T-helper 1 cell (primary cell): ENCODE measurements at places on chromosomes 7 and 10.

DNA sequence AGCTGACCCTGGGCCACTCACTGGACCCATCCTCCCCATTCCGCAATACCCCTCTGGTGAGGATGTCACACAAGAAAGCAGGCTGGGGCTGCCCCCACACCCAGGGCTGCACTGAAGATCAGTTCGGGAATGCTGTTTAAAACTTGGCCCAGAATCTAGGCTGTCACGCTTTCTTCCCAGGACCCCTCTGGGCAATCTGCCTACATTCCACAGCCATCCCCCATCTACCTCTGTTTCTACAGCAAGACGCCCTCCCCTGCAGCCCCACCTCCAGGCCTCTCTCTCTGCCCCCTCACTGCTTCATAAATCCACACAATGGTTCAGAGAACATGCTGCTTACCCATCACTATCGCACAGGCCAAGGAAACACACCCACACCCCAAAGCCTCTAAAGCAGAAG lies 36.1 kb downstream of the XPNPEP1 start:
- no peak for DNase-seq

GRCh38 chr7:16685535-16685934 lies 39.6 kb downstream of the BZW2 start:
- DNase-seq: no peak

DNA sequence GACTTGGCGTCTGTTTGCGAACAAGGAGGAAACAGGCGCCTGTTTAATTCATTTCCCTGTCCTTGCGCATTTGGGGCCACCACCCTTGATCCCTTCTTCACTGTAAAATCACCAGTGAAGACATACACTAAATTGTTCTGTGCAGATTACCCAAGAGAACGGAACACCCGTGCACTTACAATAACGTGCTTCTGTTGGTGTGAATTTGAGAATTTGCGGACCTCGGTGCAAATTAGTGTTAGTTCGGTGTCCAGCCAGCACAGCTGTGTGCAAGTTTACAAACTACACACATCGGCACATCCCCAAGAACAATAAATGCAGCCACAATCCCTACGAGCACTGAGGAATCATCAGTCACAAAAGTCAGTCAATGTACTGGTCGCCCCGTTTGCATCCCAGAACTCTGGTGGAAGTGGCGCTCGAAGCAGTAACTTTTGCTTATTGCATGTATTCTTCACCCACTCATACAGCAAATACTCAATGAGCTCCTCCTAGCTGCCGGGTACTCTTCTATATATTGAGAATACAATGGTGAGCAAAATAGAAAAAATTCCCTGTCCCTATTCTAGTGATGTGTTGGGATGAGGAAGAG lies 786 bp upstream of the CNOT4 start:
- no peak for DNase-seq

DNA sequence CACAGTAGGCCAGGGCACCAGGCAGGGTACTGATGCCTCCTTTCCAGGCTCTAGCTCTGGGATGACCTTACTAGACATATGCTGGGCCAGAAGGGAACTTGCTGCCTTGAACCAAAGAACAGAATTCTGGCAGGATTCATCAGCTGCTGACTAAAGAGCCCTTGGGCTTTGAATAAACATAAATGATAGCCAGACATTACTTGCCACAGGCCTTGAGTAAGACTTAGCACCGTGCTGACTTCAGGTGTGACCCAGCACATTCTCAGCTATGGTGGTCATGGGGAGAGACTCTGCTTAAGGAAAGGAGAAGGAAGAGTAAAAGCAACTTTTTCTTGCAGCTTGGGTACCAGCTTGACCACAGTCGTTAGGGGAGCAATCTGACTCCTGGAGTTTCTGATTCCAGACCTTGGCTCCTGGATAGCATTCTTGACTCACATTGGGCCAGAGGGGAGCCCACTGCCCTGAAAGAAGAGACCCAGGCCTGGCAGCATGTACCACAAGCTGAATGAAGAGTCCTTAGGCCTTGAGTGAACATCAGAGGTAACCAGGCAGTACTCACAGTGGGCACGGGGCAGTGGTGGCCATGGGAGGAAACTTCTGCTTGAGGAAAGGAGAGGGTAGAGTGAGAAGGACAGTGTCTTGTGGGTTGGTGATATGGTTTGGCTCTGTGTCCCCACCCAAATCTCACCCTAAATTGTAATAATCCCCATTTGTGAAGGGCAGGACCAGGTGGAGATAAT lies 926.1 kb upstream of the SORCS1 start:
- no peak for DNase-seq

DNA sequence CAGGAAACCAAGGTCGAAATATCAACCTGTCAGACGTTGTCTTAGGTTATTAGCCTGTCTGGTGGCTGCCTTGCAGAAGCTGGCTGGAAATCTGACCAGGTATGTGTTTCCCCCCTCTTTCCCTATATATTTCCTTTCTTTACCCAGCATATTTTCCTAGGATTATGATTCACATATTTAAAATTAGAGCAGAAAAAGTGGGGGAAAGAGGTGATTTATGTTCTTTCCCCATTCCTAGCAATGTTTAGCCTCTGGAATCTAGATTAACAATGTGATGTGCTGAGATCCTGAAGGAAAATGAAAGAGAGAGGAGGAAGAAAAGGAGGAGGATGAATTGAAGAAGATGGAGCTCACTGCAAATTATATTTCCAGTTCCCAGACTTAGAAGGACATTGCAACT lies 421.4 kb upstream of the AUTS2 start:
- no peak for DNase-seq

DNA sequence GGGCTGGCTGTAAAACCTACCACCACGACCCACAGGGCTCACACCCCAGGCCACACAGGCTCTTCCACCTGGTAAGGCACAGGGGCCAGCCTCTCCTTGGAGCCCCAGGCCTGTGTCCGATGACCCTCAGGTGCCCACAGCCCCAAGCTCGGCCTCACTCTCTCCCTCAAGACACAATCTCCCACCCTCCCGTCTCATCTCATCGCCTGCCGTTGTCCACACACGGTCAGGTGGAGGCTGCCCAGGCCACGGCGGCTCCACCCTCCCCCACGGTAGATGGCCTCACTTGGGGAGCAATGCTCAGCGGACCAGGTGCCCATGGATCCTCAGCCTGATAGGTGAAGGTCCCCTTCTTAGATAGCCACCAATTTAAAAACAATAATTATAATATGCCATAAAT lies 8.7 kb upstream of the UTF1 start:
- DNase-seq: no peak

GRCh38 chr7:7720193-7720592 lies 1.8 kb upstream of the RPA3 start:
- no peak for DNase-seq

DNA sequence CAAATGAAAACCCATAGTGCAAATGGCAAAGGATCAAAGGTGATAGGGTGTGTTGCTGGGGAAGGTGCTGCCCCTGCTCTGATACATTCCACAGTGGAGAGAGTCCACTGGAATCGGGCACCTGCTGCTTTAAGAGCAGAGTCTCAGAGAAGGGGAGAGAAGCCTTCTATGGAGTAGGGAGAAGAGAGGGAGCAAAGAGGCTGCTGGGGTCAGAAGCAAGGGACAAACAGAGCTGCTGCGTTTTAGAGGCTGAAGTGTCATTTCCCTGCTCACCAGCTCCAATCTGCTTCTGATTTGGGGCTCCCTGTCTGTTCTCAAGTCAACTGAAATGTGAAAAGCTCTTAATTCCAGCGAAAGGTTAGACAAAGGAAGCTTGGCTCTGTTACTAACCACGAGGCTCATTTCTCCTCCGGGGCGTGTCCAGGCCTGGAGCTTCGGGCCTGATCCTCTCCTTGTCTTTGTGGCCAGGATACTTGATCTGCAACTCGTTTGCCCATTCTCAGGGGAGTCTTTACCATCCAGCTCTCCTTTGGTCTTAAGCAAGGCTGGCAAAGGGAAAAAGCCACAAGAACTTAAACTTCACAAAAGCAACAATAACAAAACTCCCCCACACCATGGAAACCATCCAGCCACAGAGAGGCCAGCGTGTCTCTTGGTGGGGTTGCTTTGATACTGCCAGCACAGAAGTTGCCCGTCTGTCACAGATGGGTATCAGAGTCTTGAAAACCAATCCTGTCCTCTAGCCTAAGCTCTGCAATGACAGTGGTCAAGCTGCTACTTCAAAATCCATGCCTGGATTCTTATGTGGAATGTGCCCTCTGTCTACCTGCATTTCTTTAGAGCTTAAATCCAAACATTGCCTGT lies 692.6 kb downstream of the SUGCT start:
- DNase-seq: no peak

DNA sequence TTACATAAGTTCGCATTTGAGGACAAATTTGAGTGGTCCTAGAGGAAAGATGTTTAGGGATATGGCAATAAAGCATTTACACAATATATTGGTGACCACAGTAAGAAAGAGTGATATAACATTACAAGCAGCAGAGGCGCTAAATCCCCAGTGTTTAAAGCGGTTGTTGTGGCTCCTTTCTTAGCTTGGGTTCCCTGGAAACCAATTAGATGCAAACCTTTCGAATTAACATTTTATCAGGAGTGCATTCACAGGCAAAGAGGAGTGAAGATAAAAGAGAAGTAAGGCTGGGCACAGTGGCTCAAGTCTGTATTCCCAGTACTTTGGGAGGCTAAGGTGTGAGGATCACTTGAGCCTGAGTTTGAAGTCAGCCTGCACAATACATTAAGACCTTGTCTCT lies 331.1 kb downstream of the BICC1 start:
- DNase-seq: no peak

DNA sequence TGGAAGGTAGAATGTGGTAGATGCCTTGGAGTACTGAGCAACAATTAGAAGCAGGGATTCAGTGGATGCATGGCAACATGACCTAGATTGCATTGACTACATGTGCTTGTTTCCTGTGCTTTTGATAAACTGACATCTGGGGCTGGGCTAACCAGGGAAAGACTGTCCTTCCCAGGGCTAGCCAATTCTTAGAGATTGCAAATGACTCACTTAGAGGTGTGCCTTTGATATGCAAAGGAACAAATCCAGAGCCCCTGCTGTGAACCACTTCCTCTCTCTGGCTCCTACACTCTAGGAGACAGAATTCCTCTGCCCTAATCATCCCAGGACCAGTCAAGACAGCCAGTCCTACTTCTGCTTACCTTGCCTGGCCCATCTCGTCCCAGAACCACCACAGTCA lies 651.5 kb downstream of the LRMDA start:
- no peak for DNase-seq

DNA sequence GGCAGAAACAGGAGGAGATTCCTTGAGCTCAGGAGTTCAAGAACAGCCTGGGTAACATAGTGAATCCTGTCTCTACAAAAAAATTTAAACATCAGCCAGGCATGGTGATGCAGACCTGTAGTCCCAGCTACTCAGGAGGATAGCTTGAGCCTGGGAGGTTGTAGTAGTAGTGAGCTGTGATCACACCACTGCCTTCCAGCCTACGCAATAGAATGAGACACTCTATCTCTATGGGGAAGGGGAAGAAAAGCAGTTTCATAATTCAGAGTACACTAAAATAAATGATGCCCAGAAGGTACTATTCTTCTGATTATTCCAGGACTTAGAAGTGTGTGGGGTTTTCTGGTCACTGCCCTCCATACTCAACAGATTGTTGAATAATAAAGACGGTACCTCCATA lies 177.3 kb downstream of the KMT2E start:
- DNase-seq: no peak

DNA sequence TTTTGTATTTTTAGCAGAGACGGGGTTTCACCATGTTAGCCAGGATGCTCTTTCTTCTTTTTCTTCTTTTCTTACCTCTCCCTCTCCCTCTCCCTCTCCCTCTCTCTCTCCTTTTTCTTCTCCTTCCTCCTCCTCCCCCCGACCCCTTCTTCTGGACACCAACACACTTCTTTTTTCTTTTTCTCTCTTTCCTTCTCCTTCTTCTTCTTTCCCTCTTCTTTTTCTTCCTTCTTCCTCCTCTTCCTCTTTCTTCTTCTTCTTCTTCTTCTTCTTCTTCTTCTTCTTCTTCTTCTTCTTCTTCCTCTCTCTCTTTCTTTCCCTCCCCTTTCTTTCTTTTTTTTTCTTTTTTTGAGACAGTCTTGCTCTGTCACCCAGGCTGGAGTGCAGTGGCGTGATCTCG lies 14.0 kb downstream of the MMD2 start:
- DNase-seq: no peak

- no peak for DNase-seq
These were observed 5.0 kb downstream of the AKR1B10 start for GRCh38 chr7:134532180-134532953.

DNA sequence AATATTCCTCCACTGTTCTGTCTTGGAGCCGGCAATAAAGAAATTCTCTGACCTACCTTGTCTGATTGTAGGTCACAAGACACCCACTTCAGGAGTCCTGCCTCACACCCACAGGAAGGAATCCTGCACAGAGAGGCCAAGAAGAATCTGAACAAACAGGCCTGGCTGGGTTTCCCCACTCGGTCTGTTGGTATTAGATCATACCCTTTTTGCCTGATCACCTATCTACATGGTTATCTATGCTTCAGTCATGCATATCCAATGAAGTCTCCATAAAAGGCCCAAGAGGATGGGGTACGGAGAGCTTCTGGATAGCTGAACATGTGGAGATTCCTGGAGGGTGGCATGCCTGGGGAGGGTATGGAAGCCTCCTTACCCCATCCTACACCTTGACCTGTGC lies 12.3 kb downstream of the OGDH start:
- no peak for DNase-seq

DNA sequence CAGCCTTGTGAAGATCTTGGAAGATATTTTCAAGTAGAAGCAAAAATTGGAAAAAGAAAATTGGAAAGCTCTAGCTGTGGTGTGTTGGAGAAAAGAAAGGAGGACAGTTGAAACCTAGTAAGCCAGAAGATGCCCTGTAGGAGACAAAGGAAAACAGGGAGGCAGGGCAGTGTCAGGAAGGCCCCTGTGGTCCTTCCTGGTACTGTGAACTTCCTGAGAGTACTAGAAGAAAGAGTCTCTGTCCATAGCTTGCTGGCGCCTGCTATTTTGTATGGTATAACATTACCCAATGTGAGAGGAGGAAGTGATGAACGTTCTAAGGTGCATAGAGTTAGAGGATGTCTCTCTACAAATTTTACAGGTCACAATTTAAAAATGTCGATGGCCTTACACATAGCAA lies 183.1 kb downstream of the CTTNBP2 start:
- DNase-seq: no peak

DNA sequence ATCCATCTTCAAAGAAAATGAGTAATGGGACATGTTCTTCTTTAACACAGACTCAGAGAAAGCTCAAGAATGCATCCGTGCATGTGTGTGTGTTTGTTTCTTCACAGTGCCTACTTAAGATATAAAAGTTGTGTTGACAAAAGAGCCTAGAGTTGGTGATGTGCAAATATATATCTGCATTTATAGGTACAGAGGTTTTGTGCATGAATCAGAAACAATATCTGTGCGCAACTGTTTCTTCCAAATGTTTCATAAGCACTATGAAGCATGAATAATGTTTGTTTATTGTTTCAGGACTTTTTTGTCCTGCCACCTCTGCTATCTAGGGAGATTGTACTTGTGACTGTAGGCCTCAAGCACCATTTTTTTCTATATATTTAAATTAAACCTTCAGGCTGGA lies 229.7 kb downstream of the CSTF2T start:
- DNase-seq: no peak

DNA sequence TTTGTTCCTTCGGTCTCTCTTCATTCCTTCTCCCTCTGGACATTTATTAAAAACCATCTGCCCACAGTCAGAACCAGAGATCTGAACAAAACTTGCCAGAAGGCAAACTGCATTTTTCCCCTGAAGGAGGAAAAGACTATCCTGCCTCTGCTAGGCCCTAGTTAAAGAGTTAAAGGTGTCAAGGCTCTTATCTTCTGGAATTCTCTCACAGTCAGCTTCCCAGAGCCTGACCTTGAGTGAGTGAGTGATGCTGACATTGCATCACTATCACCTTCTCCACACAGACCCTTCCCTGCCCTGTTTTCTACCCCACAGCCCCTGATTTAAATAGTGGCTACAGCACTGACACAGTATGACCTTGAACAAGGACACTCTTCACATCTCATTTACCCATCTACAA lies 16.4 kb downstream of the FRMPD2 start:
- DNase-seq: no peak
